Stimulated activated CD8-positive, alpha-beta memory T cell treated with anti-CD3 and anti-CD28 coated beads, Interleukin-7, amount 100 ng/mL, for 24 hours (primary cell): ENCODE measurements at places on chromosomes 6 and 20.

DNA sequence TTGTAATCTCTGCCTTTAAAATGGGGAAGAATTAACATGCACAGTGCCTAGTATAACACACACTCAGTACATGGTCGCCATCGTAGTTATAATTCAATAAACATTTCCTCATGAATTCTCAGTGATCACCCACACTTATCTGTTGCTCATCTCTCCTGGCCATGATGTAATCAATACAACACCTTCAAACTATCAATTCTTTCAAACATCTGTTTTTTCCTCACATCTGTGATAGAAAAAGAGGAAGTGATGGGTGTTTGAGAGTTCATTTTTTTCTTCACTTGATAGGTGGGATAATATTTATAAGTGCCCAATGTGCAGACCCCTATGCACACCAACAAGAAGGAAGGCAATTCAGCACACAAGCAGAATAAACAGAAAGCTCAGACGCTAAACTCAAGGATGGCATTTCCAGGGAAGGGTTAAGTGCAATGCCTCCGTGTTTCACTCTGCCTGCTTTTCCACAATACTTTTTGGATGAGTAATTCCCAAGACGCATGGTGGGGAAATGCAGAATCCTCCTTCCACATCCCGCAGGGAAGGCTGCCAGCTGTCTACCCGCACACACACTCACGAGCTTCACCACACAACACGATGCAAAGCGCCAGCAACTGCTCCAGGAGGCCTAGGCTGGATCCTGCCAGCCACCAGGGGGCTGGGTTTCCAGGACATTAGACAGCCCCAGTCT, 100.3 kb downstream of the GMPR start:
- no peak for DNase-seq

GRCh38 chr6:84539122-84539856, 225.1 kb downstream of the TBX18 start:
- DNase-seq: no peak

GRCh38 chr20:60167812-60168211, 209.6 kb downstream of the CDH26 start:
- no peak for DNase-seq

- DNase-seq: no peak
Observed at GRCh38 chr6:159590835-159591234, 102.2 kb downstream of the SOD2 start.

GRCh38 chr6:24982231-24982630, 46.5 kb upstream of the RIPOR2 start:
- DNase-seq: no peak

GRCh38 chr6:147000545-147001488, 203.4 kb upstream of the STXBP5 start:
- DNase-seq: no peak

DNA sequence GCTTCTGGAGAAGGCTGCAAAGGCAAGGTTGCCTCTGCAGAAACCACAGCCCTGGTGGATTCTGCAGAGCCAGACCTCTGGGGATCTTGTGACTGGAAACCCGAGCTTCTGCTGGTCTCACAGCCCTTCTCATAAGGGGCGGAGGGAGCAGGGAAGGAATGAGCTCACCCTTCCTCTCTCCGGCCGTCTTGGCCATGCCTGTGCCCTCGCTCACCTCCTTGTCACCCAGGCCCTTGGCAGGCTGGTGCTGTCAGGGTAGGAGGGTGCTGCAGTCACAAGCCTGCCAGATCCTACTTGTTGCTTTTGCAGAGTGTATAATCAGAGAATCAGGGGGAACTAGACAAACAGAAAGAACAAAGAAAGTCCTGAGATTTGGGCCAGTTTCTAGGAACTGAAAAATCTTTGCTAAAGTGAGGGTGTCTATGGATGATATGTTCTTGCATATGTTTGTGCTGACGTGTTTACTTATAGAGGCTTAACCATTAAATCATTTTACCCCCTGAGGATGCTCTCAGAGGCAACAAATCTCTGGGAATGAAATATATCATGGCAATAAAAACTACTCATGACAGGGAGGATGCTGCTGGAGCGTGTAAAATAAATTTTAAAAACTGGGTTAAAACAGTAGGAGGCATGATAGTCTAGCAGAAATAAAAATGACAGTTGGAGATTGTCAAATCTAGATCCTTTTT, 244.9 kb upstream of the SOX4 start:
- DNase-seq: no peak

GRCh38 chr6:63530182-63530581, 42.1 kb upstream of the LOC128125822 start:
- no peak for DNase-seq

GRCh38 chr6:147805155-147805554, 296.7 kb downstream of the SAMD5 start:
- no peak for DNase-seq

DNA sequence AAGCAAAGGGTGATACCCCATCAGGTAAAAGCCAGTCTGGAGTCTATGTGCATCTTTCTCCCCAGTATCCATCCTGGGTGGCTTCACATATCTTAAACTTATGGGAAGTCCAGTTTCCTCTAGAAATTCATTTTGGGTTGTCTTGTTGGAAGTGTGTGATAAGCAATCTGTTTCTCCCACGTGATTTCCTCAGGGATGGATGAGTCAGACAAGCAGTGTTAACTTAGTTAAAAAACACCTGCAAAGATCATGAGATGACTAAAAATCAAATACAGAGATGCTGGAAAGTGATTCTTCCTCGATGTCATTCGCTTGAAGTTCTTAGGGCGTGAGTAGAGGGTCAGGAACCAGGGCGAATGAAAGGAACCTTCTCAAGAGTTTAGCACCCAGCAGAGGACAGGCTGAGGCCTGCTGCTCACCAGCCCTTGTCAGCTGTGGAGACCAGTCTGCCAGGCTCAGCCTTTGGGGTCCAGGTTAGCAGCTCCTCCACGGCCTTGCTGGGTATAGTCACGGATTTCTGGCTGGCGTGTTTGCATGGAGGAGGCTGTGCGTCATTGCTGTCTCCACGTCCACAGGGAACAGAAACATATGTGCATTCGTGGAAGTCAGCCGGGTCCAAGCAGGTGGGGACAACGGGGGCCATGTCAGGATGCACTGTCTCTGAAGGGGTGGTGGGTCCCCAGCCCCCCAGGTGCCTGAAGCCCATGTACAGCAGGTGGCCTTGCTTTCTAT, 2.8 kb upstream of the PNPLA1 start:
- no peak for DNase-seq
